Nasal cavity respiratory epithelium epithelial cell of viscerocranial mucosa (primary cell): ENCODE measurements at places on chromosomes 3 and 15. TPM values are rescaled to one million over a fixed set of nuclear protein-coding genes. Genes with fewer than 3 reads are reported as not detected.

The ARL8B gene
- 133 and 191 TPM in 2 replicates for total RNA-seq

The ZKSCAN7 gene
- 2.7 and 7.8 TPM in 2 replicates for total RNA-seq

The RBPMS2 gene
- total RNA-seq = not detected in 2 replicates

The BCL2A1 gene
- total RNA-seq = 0.28 TPM in 1 of 2 replicates, not detected in the other

The PIK3CA gene
- total RNA-seq = 18.5 and 28.9 TPM in 2 replicates

The TTC23 gene
- 14.4 and 30.5 TPM in 2 replicates for total RNA-seq

The TRH gene
- total RNA-seq = not detected in 2 replicates

The SLC12A8 gene
- 16.1 and 23.1 TPM in 2 replicates for total RNA-seq

The DOCK3 gene
- under 0.01 and 0.36 TPM in 2 replicates for total RNA-seq

The SEMA3G gene
- total RNA-seq = 0.28 and 0.34 TPM in 2 replicates

The CKMT1A gene
- total RNA-seq = 21.5 and 63.9 TPM in 2 replicates

The CAMK2N2 gene
- total RNA-seq = under 0.01 TPM in 1 of 2 replicates, not detected in the other

The UROC1 gene
- total RNA-seq = not detected in 2 replicates

The ALPK3 gene
- under 0.01 and 0.85 TPM in 2 replicates for total RNA-seq

The TRIM42 gene
- total RNA-seq = not detected in 2 replicates

The CCDC54 gene
- not detected in 2 replicates for total RNA-seq

The GOLGA6D gene
- under 0.01 TPM in 1 of 2 replicates, not detected in the other for total RNA-seq

The AHSG gene
- total RNA-seq = not detected in 2 replicates

The SCN5A gene
- not detected in 2 replicates for total RNA-seq
